ENCODE measurements at places on chromosomes 4 and X. TPM values are rescaled to one million over a fixed set of nuclear protein-coding genes. Genes with fewer than 3 reads are reported as not detected.

CD99 gene
- polyA plus RNA-seq: 547 TPM

HTR2C gene
- polyA plus RNA-seq: under 0.01 TPM

ANXA10 gene
- 0.34 TPM for polyA plus RNA-seq

ZDHHC15 gene
- polyA plus RNA-seq: 0.55 TPM

ASB12 gene
- 0.18 TPM for polyA plus RNA-seq

ARAP2 gene
- 23.7 TPM for polyA plus RNA-seq

FHDC1 gene
- 2.8 TPM for polyA plus RNA-seq

BEND4 gene
- 0.23 TPM for polyA plus RNA-seq

UPF3B gene
- 13.7 TPM for polyA plus RNA-seq

SUPT20HL1 gene
- polyA plus RNA-seq: 0.02 TPM

CTAG1B gene
- polyA plus RNA-seq: not detected

REELD1 gene
- polyA plus RNA-seq: 1.4 TPM

EDA gene
- polyA plus RNA-seq: 1.5 TPM

TBC1D8B gene
- polyA plus RNA-seq: 1.9 TPM

MAP7D2 gene
- polyA plus RNA-seq: 4.4 TPM

BST1 gene
- polyA plus RNA-seq: 2.9 TPM

GNL3L gene
- polyA plus RNA-seq: 6.0 TPM

CYBB gene
- 7.6 TPM for polyA plus RNA-seq

VEGFD gene
- polyA plus RNA-seq: 0.64 TPM

GAGE12C gene
- not detected for polyA plus RNA-seq

DIAPH2 gene
- polyA plus RNA-seq: 4.8 TPM

STBD1 gene
- 1.1 TPM for polyA plus RNA-seq

SPATA4 gene
- polyA plus RNA-seq: 0.16 TPM

TAF7L gene
- 0.59 TPM for polyA plus RNA-seq

SH3RF1 gene
- 3.7 TPM for polyA plus RNA-seq

ASB11 gene
- polyA plus RNA-seq: 0.05 TPM

SATL1 gene
- 0.02 TPM for polyA plus RNA-seq

FRMD7 gene
- polyA plus RNA-seq: 0.02 TPM

REST gene
- polyA plus RNA-seq: 12.4 TPM

ESX1 gene
- polyA plus RNA-seq: 0.05 TPM

TCEAL5 gene
- 0.52 TPM for polyA plus RNA-seq

PABPC1L2A gene
- polyA plus RNA-seq: 0.02 TPM

GPR173 gene
- 1.5 TPM for polyA plus RNA-seq

CCSER1 gene
- polyA plus RNA-seq: 2.0 TPM

TLR8 gene
- 0.78 TPM for polyA plus RNA-seq

TBC1D19 gene
- polyA plus RNA-seq: 9.7 TPM

APLN gene
- 0.32 TPM for polyA plus RNA-seq

FAM184B gene
- polyA plus RNA-seq: 0.09 TPM

SCD5 gene
- 20.1 TPM for polyA plus RNA-seq

ABCG2 gene
- 0.59 TPM for polyA plus RNA-seq

ARHGAP6 gene
- 2.3 TPM for polyA plus RNA-seq

ASMT gene
- polyA plus RNA-seq: 0.46 TPM

HUWE1 gene
- polyA plus RNA-seq: 31.0 TPM

TEX11 gene
- 0.05 TPM for polyA plus RNA-seq

Measured in thymus (tissue), 14 donors.